ENCODE measurements at places on chromosomes 5 and 9. TPM values are rescaled to one million over a fixed set of nuclear protein-coding genes. Genes with fewer than 3 reads are reported as not detected.

DNA sequence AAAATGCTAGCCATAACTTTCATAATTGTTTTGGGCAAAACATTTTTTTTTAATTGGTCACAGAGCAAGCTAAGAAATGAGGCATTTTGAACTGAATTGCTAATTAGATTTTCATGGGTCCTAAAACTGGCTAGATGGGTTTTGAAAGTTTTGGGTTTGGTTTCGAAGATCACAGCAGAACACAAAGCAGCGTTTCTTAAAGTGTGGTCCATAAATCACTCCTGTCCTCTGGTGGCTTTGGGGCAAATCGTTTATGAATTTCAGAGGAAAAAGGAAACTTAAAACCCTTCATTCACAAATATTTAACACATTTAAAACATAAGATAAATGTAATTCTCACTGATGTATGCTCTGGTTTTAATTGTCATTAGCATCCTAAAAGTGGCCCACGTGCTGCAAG, 503.7 kb downstream of the SPATA31D1 start:
- DNase-seq, result no peak

GRCh38 chr5:31255041-31255440, 61.6 kb downstream of the CDH6 start:
- no peak for DNase-seq

DNA sequence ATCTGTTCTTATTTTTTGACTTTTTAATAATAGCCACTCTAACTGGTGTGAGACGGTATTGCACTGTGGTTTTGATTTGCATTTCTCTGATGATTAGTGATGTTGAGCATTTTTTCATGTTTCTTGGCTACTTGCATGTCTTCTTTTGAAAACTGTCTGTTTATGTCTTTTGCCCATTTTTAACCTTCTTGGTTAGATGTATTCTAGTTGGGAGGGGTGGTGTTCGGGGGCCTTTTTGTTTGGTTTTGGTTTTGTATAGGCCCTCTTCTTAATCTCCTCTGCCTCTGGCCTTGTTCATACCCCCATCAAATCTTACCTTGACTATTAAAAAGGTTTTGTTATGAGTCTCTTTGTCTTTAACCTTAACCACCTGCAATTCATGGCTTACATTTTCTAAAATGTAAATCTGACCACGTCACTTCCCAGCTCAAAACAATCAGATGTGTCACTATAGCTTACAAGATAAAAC, 107.8 kb upstream of the NR4A3 start:
- no peak for DNase-seq

DNA sequence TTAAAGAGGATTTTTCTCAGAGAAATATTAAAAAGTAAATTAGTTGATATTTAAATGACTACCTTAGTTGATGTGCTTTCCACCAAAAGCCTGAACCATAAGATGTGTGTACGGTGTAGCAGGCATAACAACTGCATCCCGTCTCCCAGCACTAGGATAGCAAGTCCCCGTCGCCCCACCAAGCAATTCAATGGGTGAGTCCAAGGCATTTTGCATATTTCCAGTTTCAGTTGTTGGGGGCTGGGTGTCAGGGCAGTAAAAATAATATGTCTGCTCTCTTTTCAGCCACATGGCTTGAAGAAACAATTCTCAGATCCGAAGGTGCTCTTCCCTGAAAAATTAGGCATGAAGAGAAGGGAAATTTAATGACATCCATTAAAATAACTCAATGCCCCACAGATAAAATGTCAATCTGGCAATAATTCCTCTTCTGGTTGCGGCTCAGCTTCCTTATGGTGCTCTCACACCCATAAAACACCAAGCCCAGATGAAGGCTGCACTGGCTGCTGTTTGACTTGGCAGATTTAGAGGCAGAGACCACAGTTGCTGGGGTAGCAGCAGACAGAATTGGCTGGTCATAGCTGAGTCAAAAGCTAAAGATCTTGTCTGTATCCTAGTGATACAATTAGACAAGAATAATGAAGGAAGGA, 124.4 kb upstream of the ADCY2 start:
- no peak for DNase-seq

- DNase-seq, result peak; percentile 57
These were observed 246.5 kb downstream of the PTPRD start for GRCh38 chr9:10366171-10366779.

- peak; percentile 96 for DNase-seq
These were observed 16.0 kb upstream of the PHF19 start for GRCh38 chr9:120892748-120893610.

- no peak for DNase-seq
These were observed 87.0 kb downstream of the SPOCK1 start for GRCh38 chr5:137412136-137412535.

PCA3 gene
- total RNA-seq, result 0.32 TPM

FGF10 gene
- total RNA-seq, result not detected
